ENCODE measurements at places on chromosomes 1 and 21.

GRCh38 chr21:35291973-35292627, 243.0 kb upstream of the RUNX1 start:
- DNase-seq, result no peak

- no peak for DNase-seq
These were observed 84.1 kb downstream of the TM2D1 start for GRCh38 chr1:61640531-61641530.

DNA sequence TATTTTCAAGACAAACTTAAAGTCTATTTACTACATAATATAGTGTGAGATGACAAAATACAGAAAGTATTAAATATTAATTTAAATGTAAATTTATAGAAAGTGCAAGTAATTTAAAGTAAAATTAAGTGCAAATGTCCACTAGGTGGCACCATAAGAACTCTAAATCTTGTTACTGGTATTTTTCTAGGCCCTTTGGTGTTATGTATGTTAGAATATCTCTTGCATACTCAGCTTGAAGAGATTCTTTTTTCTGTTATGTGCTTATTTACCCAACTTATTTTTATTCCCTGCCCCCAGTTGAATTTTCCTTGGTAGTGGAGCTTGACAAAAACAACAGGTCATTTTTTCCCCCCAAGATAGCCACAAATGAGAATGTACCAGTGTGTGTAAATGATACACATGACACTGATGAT, 71.5 kb downstream of the RPS6KC1 start:
- no peak for DNase-seq

- DNase-seq, result peak; percentile 77
These were observed 33.0 kb upstream of the ADARB1 start for GRCh38 chr21:45041351-45041805.

- no peak for DNase-seq
These were observed 167.7 kb upstream of the TNR start for GRCh38 chr1:175911138-175911537.

GRCh38 chr1:4778056-4778455, 123.6 kb downstream of the AJAP1 start:
- DNase-seq, result no peak

GRCh38 chr1:10835822-10836421, 39.5 kb upstream of the CASZ1 start:
- DNase-seq, result no peak

DNA sequence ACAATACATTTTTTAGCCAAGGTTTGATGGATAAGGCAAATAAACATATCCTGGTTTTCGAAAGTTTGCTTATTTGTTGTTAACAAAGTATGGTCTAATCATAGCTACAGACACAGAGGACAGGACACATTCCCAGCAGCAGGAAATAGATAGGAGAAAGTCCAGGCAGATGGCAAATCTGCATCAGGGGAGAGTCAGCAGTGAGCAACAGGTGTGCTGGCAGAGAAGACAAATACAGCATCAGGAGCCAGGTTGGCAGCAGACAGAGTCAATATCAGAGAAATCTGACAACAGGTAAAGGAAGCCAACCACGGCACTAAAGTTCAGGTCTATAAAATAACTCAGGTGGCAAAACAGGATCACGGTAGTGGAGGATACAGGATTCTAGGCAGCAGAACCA, 210.7 kb upstream of the PTBP2 start:
- DNase-seq, result no peak

- peak; percentile 18 for DNase-seq
These were observed 26.7 kb upstream of the TP53BP2 start for GRCh38 chr1:223872308-223872901.

DNA sequence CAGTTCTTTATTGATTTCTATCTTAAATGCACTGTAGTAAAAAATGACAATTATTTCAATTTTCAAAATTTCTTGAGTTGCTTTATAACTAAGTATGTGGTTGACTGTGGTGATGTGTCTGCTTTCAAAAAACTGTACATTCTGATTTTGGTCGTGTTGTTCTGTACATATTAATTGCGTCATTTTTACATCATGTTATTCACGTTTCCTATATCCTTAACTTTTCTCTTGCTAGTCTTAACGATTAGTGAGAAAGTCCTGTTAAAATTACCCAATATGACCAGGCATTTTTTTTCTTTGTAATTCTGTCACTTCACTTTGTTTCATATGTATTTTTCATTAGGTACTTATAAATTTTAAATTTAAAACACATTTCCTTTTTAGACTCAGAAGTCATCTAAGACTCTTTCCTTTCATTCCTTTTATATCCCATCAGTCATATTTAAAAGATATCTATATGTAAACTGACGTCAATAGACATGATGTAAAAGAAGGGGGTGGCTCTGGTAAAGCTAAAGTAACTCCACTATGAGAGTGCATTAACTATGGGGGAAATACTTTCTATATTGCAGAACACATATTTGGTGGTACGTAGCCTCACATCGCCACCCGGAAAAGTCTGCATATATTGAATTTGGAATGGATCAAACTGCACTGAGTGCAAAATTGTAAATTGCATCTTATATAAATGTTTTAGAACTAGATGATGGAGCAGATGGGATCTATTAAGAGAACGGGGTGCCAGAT, 1.1 kb upstream of the COA6 start:
- DNase-seq, result no peak

- DNase-seq, result no peak
These were observed 70.4 kb downstream of the PLXNA2 start for GRCh38 chr1:208173749-208174148.

DNA sequence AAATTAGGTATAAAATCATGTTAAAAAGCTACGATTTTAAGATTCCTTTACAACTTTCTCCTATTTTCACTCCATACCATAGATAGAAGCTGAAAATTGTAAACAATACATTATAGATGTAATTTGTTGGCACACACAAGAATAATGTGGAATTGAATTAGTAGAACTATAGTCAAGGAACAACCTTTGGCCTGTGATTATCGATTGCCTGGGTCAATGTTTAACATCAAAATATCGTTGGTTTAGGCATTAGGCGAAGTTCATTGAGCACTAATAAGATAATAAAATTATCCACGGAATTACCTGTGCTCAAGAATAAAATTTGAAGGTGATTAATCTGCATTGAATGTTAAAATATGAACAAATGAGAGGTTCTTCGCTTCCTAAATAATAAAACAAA, 455.1 kb upstream of the ZP4 start:
- no peak for DNase-seq

- DNase-seq, result no peak
These were observed 162.4 kb downstream of the KIF26B start for GRCh38 chr1:245317217-245317616.

DNA sequence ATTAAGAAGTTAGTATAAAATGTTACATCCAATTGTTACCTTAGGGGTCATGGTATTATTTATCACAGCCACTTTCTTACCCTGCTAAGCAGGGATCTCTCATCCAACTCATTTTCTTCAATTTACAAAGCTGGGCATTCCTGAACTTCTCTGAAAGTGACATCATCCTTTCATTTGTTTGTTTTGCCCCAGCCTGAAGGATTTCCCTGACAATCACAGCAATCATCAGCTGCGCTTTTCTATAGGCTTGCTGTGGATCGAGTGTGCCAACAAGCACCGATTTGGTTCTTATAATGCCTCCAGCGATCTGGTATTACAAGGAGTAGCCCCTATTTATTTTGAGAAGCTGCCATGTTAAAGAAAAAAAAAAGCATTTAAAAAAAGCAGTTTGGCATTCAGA, 240.2 kb downstream of the USH2A start:
- no peak for DNase-seq

GRCh38 chr1:68449901-68450300, at the start of gene RPE65:
RPE65 (minus strand) TSS chr1:68449954; CDS start chr1:68449905, 49 bp downstream.
- DNase-seq, result no peak

- DNase-seq, result no peak
These were observed 123.2 kb downstream of the ADSS2 start for GRCh38 chr1:244328476-244328875.

DNA sequence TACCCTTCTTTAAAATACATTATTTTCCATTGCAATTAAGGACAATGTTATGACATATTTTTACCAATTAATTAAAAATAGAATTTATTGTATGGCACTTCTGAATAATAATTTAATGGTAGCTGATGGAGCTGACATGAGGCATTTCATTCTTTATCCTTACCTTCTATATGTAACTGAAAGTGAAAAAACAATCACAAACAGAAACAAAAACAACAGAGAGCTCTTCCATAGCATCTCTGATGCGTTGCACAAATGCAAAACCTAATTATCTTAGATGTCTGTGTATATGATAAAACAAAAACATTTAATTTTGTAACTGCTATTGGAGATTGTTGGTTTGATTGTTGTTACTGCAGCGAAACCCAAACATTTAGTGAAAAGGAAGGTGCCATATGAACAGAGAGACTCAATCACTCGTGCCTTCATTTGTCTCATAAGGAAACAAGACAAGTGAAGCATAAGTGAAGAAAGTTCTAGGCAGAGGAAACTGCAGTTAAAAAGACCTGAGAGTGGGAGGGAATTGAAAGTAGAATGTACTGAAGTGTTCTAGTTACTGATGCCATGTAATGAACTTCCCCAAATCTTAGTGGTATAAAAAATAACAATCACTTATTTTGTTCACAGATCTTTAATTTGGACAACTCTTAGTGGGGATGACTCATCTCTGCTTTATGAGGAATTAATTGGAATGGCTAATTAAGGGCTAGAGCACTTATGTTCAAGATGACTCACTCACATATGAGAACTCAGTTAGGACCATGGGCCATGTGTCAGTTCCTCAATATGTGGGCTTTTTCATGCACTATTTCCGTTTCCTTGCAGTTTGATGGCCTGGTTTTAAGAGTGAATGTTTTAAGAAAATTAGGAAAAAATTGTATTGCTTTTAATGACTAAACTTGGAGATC, 245.0 kb upstream of the OLFM3 start:
- DNase-seq, result no peak

DNA sequence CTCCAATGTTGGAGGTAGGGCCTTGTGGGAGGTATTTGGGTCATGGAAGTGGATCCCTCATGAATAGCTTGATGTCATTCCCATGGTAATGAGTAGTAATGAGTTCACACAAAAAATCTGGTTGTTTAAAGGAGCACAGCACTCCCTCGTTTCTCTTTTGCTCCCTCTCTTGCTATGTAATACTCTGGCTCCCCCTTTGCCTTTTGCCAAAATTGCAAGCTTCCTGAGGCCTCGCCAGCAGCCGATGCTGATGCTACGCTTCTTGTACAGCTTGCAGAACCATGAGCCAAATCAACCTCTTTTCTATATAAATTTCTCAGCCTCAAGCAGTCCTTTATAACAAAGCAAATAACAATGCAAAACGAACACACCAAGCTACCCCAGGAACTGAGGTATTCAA, 80.9 kb downstream of the LHX9 start:
- no peak for DNase-seq

DNA sequence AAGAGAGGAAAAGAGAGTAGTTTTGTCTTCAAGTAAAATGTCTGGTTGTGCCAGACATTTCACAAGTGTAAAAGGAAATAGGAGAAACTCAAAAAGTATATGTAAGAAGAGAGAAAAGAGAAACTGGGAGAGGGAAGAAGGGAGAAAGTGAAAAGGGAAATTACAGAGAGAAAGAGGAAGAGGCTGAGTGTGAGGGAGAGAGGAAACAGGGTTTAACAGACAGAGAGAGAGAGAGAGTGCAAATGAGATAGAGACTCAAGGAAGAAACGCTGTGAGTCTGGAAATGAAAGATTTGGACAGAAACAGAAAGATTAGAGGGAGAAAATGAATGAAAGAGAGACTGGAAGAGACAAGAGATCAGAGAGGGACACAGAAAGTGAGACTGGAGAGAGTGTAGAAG, 806.2 kb downstream of the PLA2G4A start:
- no peak for DNase-seq

DNA sequence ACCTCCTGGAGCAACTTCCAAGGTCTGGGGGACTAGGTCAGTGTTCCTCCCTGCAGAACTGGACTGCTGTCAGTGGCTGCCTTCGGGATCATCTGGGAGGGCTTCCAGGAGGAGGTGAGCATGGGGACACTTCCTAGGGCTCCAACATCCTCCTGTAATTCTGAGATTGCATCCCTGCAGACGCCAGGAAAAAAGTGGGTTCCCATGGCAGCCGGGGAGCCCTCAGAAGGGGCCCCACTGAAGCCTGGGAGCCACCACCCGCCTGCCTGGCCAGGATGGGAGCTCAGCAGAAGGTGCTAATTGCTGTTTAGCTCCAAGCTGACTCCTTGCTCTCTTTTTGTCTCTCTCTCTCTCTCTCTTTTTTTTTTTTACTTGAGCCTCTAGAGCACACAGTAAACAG, 16.1 kb upstream of the ARF1 start:
- no peak for DNase-seq

GRCh38 chr1:239457491-239458143, 71.2 kb downstream of the CHRM3 start:
- no peak for DNase-seq

- no peak for DNase-seq
These were observed 53.6 kb downstream of the MAB21L3 start for GRCh38 chr1:116164604-116165368.

DNA sequence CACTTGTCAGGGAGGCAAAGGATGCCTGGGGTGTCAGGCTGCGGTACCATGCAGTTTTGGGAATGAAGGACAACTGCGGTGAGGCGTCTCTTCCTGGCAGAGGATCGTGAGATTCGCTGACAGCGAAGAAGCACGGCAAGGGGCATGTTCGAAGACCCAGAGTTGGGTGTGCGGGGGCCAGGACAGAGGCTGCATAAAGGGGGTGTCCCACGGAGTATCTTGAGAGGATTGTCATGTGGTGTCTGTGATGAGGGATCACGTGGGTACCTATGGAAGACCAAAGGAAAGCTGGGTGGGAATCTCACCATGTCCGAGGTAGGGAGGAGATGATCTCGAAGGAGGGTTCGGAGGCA, 372 bp downstream of the SLC25A44 start:
- DNase-seq, result no peak

GRCh38 chr1:230109895-230110667, 43.0 kb downstream of the GALNT2 start:
- no peak for DNase-seq

DNA sequence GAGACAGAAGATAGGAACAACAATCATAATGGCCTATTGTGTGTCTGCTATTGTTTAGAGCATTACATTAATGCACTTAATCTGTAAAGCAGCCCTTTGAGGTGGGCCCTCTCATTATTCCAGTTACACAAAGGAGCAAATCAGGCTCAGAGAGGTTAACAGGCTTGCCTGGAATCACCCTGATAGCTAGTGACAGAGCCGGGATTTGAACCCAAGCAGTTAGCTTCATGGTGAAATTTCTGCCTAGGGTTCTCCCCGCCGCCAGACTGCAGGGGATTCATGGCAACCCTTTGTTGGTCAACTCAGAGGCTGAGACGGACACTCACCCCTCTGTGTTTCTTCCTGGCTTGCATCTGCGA, 7.1 kb downstream of the HEYL start:
- no peak for DNase-seq

DNA sequence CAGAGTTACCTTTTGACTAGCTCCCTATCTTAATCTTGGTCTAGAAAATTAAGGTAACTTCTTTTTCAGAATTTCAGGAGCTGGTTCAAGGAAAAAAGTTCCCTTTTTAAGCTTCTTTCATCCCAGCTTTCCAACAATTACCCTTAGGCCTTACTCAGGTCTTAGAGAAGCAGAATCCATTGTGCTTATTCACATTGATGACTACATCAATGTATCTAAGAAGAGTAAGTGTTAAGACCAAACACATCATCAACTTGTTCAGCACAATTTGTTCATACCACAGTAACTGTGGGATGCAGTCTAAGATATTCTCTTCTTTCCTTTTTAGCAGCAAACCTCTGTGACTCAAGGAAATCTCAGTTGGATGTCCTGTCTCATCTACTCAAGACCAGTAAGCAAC, 4.1 kb downstream of the MRPL9 start:
- DNase-seq, result no peak

- no peak for DNase-seq
These were observed 68.9 kb downstream of the LRRC8C start for GRCh38 chr1:89701746-89702241.

- no peak for DNase-seq
These were observed 145.5 kb downstream of the TIAM1 start for GRCh38 chr21:31198575-31198974.

Data from GM04503 (cell line).